ENCODE measurements at places on chromosomes 13 and 19.

- no peak for DNase-seq
Measured at GRCh38 chr13:25686831-25687470, 315.2 kb downstream of the ATP8A2 start.

- no peak for DNase-seq
Measured at GRCh38 chr13:106355866-106356265, 179.6 kb downstream of the EFNB2 start.

DNA sequence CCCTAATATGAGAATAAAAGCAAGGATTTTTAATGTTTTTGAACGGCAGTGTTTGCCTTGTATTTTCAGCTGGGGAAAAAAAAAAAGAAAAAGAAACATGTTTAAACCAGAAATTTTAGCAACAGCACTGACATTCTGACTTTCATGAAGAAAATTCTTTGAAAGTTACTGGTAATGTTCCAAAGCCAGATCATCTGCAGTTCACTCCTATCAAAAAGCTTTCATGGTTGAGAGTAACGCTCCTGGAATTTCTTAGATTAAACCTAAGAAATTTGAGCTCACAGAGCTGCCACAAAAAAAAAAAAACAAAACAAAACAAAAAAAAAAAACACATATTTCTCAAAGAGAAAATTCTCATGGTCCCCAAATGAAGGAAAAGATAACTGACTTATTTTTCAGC is 1106.7 kb downstream of the EFNB2 start:
- no peak for DNase-seq

DNA sequence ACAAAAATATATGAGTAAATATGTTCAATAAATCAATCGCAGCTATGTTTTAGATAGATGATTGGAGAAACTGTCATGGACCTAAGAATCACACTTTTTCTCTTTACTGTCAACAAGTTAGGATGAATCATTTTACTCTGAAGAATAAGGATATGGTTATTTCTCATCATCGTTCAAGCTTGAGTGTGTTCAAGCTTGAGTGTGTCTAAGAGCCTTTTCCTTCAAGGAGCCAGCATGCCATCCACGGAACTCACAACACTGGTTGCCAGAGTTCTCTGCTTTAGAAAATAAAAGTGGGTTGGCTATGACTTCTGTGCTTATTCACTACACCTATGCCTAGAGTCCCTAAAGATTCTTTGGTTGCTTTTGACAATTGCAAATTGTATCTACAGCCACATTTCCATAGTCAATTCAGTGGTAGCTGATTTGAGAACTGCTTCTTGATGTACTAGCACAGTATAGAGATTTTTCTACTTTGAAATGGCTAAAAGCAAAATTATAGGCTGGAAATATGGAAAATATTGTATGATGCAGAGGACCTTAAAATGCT is 58.1 kb upstream of the SCEL start:
- no peak for DNase-seq

GRCh38 chr19:45254044-45254531 is 3.0 kb downstream of the MARK4 start:
- no peak for DNase-seq

DNA sequence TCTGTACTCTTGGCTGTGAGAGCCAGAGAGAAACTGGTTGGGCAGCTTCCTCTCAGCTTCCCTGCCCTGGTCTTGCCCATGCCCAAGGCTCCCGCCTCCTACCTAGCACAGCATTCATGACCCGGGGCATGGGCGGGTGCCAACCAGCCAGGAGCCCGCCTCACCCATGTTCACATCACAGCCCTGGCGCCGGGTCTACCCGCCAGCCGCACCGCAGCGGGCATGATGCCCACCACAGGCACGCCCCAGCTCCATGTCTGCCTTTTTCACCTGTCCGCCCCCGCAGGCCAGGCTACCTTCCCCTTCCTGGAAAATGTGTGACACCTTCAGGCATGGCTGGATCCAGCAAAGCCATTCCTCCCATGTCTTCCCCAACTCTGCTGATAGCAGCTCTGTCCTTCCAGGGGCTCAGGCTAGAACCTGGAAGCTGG is 42.1 kb downstream of the PTPRS start:
- no peak for DNase-seq

DNA sequence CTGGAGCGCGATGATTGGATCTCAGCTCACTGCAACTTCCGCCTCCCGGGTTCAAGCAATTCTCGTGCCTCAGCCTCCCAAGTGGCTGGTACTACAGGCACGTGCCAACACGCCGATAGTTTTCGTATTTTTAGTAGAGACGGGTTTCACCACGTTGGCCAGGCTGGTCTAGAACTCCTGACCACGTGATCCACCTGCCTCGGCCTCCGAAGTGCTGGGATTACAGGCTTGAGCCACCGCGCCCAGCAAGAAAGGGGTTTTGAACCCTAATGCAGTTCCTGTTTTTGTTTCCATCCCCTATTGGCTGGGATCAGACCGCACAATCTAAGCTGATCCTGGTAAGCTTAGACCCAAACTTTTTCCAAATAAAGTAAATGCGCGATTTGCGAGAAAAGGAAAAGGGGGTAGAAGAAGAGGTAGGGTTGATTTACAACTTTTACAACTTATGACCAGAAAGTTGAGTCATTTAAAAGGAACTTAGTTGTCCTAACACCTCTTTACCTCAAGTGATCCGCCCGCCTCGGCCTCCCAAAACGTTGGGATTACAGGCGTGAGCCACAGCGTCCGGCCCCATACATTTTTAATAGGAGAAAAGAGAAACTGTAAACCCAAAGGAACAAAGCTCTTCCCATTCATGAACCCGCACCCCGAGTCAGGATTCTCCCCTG is 764 bp downstream of the ZNF626 start:
- DNase-seq: no peak

DNA sequence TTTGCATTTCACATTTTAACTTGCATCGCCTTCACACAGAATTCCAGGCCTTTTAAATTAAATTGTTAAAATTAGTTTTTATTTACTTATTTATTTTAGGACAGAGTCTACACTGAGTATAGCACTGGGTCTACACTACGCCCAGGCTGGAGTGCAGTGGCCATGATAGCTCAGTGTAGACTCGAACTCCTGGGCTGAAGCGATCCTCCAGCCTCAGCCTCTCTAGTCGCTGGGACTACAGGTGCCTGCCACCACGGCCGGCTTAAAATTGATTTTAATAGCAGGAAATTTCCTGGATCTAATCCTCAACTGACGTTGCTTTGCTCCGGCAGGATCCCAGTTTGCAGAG is 301 bp upstream of the ZNF610 start:
- DNase-seq: no peak

DNA sequence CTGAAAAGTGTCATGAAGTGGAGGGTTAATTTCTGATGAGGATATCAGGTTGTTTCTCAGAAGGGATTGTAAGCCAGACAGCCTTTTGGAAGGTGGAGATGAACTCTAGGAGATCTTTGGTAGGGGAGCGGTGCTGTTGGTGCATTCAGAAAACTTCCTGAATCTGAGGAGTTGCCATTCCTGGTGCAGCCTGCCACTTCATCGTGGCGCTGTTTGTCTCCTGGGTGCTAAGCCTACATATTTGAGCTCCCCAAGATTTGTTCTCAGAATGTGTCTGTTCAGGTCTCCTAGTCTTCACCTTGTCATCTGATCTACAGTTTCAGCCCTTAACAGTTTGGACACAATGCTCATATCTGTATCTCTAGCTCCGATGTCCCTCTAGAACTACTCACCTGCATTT is 285.6 kb downstream of the MTUS2 start:
- DNase-seq: peak; percentile 6

GRCh38 chr13:46775385-46776107 is 21.4 kb downstream of the ESD start:
- DNase-seq: no peak

DNA sequence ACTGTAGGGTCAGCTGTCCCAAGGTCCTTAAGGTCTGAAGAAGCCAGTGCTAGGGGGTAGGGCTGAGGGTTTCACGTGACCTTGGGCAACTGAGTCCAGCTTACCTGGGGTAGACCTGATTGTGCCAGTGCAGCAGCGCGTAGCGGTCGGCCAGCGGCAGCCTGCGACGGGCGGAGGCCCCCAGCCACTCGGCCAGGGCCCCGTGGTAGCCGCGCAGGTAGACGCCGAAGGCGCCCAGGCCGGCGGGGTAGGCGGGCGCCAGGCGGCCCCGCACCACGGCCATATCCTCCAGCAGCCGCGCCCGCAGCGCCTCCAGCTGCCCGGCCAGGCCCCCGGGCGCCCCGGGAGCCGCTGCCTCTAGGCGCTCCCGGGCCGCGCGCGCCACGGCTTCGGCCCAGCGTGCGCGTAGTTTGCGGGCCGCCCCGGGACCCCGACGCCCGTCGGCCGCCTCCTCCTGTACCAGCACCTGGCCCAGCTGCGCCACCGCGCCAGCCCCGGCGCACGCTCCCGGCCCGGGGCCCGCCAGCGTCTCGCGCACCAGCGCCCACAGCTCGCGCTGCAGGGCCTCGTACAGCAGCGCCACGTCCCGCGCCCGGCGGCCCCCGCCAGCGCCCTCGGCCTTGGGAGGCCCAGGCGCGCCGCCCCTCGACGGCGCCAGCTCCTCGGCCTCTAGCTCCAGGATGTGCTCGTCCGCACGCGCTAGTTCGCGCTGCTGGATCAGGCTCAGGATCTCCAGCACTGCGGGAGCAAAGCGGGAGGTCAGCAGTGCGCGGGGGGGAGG is 10.9 kb downstream of the EXOC3L2 start:
- DNase-seq: peak; percentile 31

All from Daoy (cell line).